Thymus (tissue), 14 donors: ENCODE measurements at places on chromosomes 7 and 10.

- no peak for DNase-seq
Observed at GRCh38 chr7:73905360-73905759, 44.4 kb downstream of the TMEM270 start.

DNA sequence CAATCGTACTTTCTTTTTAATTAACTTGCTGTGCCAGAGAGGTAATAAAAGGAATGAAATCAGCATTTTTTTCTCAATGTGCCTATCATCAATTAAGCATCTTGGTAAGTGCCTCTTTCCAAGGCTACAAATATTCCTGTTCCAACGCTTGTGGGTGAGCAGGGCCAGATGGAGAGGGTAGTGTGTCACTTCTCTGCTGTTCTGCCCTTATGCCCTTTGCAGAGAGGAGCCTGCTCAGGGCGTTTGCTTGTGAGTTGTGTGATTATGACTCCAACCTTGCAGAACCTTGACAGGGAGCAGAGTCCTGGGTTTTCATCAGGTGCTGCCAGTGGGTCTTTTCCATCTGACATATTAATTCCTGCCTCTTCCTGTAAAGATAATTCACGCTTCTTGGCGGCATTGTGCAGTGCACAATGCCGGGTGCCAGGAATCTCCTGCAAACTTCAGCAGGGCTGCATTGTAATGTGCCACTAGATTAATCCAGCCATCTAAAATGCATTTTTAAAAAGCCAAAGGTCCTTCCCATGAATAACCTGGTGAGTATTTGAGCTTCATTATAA is 234.4 kb downstream of the ARHGAP12 start:
- DNase-seq: no peak

DNA sequence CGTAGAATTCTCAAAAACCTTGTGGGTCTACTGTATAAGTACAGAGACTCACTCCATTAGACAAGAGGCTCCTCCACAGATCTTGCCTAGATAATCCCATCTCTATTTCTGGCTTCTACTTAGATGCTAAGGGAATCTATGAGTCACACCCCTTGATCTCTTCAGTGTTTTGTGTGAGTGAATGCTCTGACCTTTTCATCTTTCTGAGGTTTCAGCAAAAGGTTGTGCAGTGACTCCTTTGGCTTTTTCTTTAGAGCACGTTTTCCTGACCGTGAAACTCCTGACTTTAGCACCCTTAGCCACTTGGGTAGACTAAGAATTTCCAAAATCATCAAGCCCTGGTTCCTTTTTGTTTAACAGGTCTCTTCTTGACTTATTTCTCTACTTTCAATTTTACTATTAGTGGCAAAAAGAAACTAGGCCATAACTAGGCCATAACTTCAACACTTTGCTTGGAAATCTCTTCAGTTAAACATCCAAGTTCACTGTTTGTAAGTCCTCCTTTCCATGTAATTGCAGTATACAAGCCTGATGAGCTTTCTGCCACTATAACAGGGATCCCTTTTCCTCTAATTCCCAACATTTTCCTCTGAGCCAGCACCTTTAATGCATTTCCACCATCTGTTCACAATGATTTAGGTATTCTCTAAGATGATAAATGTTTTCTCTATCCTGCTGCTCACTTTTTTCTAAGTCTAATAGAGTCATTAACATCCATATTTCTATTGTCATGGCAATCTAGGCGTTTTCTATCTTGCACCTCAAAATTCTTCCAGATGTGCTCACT is 19.4 kb downstream of the COPG2 start:
- DNase-seq: no peak

GRCh38 chr10:60237977-60238758 is 151.5 kb downstream of the ANK3 start:
- DNase-seq: peak; percentile 8

DNA sequence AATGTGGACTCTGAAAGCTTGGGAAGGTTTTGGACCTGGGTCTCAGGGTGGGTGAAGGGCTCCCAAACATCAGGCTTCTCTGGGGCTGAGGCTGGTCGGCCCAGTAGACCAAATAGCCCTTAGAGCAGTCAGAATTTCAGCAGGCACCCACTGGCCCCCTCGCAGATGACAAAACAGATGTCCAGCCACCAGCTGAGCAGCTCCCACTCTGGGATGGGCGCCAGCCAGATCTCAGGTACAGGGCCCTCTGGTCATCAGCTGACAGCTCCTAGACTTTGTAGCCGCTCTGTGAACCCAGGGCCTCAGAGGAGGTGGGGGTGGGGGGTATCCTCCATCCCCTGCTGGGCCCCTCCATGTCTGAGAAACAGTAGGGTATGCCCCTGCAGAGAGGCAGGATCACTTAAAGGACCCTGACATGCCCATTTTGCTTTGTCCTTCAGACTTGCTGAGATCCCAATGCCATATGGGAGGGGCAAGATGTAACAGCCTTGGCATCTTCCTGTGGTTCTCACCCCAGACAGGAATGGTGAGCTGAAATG is 26.5 kb downstream of the HSPA12A start:
- DNase-seq: no peak

- no peak for DNase-seq
Observed at GRCh38 chr10:14487488-14487883, 156.8 kb upstream of the FRMD4A start.

- DNase-seq: no peak
Observed at GRCh38 chr10:75980419-75981002, 549.1 kb downstream of the LRMDA start.

- no peak for DNase-seq
Observed at GRCh38 chr7:121181357-121181756, 147.4 kb upstream of the WNT16 start.

DNA sequence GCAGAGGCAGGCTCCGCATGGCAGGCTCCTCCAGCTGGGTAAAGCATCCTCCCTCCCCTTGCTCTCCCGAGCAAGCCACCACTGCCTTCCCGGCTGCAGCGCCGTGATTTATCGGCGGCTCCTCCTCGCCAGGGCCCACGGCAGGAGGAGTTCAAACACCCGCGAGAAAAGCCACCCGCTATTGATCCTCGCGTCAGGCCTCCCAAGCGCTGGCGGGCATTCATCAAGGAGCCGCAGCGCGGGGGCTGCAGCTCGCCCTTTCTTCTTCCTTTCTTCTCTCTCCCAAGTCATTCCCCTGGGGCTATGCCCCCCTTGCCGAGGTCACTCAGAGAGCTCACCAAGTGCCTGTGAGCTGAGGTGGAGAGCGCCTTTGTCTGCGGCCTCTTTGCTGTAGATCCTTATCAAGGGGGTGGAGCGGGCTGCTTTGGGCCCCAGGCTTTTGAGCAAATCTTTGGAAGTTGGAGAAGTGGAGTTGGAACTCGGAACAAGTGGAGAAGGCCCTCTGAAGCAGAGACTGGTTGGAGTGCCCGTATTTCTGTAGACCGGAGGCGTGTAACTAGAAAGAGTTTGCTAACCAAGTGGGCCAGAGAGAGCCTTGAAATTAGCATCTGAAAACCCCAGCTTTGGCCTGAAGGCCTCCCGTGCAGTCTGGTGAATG is 107.2 kb upstream of the PPIF start:
- DNase-seq: no peak

GRCh38 chr7:42208572-42208971 is 28.4 kb downstream of the GLI3 start:
- no peak for DNase-seq

- DNase-seq: no peak
Observed at GRCh38 chr7:156363751-156364150, 276.8 kb upstream of the RNF32 start.

- DNase-seq: no peak
Observed at GRCh38 chr7:132075515-132075914, 500.8 kb downstream of the PLXNA4 start.

DNA sequence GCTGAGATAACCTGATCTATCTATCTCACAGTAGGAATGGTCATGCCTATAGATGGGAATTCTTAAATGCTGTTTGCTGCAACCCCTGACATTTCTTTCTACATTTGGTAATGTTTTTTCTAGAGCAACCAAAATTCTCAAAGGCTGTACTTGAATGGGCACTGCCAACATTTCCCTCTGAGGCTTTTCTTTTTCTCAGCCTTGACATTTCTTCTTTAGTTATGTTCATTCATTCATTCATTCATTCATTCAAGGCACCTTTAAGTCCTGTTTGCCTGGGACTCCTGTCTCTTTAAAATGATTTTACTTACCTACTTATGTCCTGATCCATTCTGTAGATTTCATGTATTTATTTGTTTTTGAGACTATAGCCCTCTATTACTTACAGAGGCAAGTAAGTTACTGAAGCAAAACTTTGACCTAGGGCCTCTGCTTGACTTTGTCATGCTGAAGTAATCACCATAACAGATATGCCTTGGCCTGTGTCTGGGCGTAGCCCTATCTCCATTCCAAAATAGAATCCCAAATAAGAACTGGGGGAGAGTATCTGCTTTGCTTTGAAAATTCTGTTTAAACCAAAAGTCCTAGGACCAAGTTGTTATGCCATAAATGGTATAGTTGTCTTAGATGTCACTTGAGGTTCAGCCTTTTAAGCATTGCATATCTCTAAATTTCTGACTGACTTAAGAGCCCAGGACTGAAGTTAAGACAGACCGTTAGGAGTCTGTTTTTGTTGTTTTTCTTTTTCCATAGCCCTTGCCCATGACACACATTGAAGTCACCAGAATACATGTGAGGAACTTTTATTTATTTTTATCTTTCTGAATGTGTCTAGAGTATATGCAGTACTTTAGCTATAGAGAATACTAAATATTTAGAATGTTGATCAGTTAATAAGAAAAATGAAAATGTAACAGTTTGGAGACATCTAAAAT is 59.2 kb downstream of the AKAP9 start:
- no peak for DNase-seq

DNA sequence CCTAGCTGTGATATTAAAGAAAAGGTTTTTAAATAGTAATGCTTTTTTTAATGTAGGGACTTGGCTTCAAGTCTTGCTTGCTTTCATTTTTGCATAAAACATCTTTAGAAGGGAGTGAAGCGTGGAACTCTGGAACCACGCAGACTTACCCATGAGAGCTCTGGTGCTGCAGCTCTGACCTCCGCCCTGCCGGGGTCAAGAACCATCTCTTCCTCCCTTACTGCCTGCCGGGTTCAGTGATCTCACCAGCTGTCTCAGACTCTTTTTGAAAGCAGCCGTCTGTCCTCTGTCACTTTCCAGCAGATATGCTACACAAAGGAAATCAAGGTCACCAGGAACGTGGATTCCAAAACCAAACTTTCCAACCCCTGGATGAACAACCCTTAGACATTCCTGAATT is 353.8 kb downstream of the GPR37 start:
- DNase-seq: no peak

DNA sequence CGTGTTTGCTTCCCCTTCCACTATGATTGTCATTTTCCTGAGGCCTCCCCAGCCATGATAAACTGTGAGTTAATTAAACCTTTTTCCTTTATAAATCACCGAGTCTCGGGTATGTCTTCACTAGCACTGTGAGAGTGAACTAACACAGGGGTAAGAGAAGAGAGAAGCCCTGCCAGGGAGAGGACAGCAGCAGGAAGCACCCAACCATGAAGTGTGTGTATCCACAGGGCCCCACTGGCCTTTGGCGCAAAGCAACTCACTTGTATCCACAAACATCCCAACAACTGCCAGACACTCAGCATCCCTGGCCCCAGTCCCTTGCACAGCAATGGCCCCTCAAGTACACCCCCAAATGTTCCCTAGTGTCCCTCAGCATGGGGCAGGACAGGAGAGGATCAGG is 115.1 kb downstream of the MAD1L1 start:
- no peak for DNase-seq

GRCh38 chr7:4714767-4715409 is 32.8 kb downstream of the FOXK1 start:
- no peak for DNase-seq

DNA sequence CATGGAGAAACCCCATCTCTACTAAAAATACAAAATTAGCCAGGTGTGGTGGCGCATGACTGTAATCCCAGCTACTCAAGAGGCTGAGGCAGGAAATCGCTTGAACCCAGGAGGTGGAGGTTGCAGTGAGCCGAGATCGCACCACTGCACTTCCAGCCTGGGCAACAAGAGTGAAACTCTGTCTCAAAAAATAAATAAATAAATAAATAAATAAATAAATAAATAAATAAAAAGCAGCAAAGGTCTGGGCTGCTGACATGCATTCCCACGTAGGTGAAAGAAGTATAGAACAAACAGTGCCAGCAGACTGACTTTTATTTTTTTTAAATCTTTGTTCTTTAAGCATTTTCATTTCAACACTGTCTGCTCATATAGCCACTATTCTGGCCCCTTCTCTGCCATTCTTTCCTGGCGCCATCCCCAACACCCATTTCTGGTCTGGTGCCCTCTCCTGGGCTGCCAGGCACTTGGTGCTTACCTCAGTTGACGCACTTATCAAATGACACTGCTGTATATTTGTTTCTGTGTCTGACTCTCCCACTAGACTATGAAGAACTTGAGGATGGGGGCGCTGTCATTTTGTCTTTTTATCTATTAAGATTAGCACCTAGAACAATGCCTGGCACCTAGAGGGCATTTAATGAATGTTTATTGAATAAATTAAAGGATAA is 15.6 kb downstream of the FAM107B start:
- no peak for DNase-seq

- DNase-seq: no peak
Observed at GRCh38 chr7:40310258-40310657, 175.5 kb downstream of the SUGCT start.

GRCh38 chr7:155477476-155477875 is 19.5 kb downstream of the EN2 start:
- no peak for DNase-seq

GRCh38 chr10:49079072-49079471 is 36.2 kb downstream of the VSTM4 start:
- DNase-seq: no peak

DNA sequence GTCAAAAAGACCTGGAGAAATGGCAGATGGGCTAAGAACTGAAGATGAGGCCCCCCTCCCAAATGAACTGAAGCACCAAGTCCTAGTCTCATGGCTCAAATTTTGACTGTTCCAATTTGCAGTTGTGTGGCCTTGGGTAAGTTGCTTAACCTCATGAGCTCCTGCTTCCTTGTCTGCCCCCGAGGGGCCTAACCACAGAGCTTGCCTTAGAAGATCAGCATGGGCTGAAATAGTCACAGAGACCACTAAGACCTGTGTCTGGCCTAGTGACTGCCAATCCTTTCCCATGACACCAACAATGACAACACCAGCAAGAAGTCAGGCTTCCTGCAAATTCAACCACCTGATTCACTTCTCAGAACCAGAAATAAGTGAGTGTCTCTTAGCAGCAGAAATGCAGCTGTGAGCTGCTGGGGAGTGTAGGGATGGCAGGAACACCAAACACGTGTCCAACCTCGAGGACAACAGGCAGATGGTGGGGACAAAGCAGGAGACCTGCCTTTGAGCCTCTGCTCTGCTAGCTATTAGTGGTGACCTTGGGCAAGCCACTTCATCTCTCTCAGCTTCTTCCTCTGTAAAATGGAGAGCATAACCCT is 23.7 kb downstream of the CRHR2 start:
- no peak for DNase-seq

DNA sequence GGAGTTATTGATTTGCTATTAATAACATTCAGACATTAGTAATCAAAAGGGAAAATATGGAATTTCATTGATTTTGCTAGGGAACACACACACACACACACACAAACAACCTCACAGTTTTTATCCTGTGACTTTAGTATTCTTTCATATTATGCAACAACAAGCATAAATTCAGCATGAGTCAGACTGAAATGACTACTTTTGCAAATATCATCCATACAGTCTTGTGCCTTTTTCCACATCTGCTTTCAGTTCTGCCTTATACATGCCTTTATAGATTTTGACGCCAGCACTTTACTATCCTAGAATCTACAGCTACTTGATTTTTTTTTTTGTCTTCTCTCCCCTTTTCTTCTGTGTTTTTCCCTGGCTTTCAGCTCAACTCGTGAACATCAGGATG is 975.8 kb upstream of the LRRTM3 start:
- no peak for DNase-seq

- DNase-seq: no peak
Observed at GRCh38 chr10:82162549-82163195, 287.7 kb downstream of the NRG3 start.
